ENCODE measurements at places on chromosomes 6 and 20. TPM values are rescaled to one million over a fixed set of nuclear protein-coding genes. Genes with fewer than 3 reads are reported as not detected.

DNA sequence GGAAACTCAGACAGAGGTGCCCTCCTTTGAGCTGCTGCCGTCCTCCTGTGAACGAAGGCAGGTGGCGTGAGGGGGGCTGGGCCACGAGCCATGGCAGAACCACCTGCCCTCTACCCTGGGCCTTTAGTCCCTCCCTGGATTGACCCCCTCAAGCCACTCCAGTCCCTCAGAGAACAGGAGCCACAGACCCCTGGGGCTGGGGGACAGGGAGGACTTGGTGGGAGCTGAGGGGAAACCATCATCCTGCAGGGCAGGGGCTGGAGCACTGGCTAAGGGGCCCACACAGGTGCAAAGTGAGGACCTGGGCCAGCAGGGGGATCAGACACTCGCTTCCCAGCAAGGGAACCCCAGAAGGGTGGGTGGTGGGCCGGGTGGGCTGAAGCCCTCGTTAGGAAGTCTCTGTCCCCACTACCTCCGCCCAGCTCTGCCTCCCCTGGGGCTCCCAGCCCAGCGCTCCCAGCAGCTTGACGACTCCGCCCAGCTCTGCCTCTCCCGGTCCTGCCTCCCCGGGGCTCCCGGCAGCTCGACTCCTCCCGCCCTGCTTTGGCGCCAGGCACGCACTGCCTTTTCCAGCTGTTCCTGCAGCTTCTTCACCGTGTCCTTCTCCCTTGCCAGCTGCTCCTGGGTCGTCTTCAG, 44.4 kb downstream of the DSTN start:
- peak; percentile 88 for DNase-seq

- DNase-seq: no peak
These were observed 386.6 kb downstream of the NKAIN2 start for GRCh38 chr6:124190256-124190655.

GRCh38 chr6:116351101-116351500, 19.6 kb upstream of the DSE start:
- DNase-seq: no peak

GRCh38 chr20:41608606-41609005, 9.6 kb downstream of the CHD6 start:
- DNase-seq: no peak

- no peak for DNase-seq
These were observed 213.8 kb upstream of the CST7 start for GRCh38 chr20:24735263-24735662.

GRCh38 chr6:56862415-56863175, 92.3 kb upstream of the BEND6 start:
- DNase-seq: no peak

The ADGRF4 gene
- total RNA-seq: not detected

The BPIFB4 gene
- not detected for total RNA-seq

The PACRG gene
- 0.26 TPM for total RNA-seq

The TNXB gene
- 146 TPM for total RNA-seq

The C20orf202 gene
- total RNA-seq: not detected

The EFCAB8 gene
- total RNA-seq: 1.1 TPM

The RAET1L gene
- not detected for total RNA-seq

The BCAS1 gene
- total RNA-seq: 1.1 TPM

All from aorta (tissue), 5 donors.